ENCODE measurements at places on chromosomes 2 and 18. TPM values are rescaled to one million over a fixed set of nuclear protein-coding genes. Genes with fewer than 3 reads are reported as not detected.

DNA sequence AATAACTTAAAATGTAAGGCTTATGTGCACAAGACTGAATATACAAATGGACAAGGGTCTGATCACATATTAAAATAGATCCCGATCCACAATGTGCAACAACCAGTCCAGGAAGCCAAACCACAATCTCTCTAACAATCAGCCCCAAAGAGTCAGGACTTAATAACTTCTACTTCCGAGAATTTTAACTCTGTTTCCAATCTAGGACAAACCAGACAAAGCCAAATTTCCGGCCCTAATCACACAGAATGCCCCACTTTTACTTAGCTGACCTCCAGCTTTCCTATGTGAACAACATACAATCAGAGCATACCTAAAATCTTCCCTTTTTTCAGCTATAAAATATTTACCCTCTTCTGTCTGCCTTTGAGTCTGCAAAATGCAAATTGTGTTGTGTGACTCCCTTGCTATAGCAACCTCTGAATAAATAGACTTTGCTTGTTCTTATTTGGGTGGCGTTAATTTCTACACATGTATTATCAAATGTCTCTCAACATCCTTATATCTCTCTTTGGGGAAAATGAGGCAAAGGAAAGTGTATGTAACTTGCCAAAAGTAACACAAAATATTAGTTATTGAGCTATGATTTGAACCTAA lies 381.9 kb upstream of the MC4R start:
- DNase-seq = no peak

GRCh38 chr2:118988706-118989105 lies 46.7 kb downstream of the MARCO start:
- DNase-seq = no peak

- DNase-seq = no peak
Measured at GRCh38 chr18:58175122-58175785, 131.2 kb downstream of the NEDD4L start.

DNA sequence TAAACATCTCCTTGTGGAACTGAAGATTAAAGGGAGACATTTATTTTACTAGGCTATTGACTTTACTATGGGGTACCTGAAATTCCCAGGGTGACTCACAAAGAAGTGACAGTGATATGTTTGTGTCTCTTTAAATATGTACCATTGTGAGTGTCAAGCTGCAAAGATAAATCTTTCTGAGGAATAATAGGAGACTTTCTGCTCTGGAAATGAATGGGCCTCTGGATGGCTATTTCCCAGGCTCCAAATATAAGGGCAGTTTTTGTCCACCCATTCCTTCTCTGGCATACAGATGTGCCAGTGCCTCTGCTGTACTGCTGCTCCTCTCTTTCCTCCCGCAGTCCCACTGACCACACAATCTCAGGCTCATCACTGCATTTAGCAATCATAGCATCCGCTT lies 586.4 kb upstream of the CNTNAP5 start:
- DNase-seq = no peak

The CLHC1 gene
- 4.2 TPM for total RNA-seq
